Activated CD4-positive, CD25-positive, alpha-beta regulatory T cell treated with anti-CD3 and anti-CD28 coated beads, Interleukin-2, amount 50 U/mL, for 16 hours (primary cell): ENCODE measurements at places on chromosomes 11 and 22.

GRCh38 chr11:65944767-65945166 lies 513 bp upstream of the TSGA10IP start:
- no peak for DNase-seq

GRCh38 chr22:20779014-20779817 lies 5.3 kb downstream of the SERPIND1 start:
- no peak for DNase-seq

- DNase-seq: no peak
These were observed 16.1 kb downstream of the RRAS2 start for GRCh38 chr11:14342906-14343305.

DNA sequence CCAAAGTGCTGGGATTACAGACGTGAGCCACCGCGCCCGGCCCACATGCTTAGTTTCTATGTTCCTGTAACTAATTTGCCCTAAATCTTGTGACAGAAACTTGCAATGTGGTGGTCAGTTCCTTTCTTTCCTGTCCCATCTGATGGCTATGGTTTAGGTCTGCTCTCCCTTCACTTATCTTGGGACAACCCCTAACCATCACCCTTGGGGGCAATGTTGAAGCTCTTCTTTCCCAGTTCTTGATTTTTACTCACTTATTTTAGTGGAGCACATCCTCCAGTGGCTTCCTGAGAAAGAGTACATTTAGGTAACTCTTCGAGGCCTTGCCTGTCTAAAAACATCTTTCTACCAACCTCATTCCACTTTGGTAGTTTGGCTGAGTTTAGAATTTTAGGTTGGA lies 7.3 kb downstream of the SREBF2 start:
- no peak for DNase-seq

DNA sequence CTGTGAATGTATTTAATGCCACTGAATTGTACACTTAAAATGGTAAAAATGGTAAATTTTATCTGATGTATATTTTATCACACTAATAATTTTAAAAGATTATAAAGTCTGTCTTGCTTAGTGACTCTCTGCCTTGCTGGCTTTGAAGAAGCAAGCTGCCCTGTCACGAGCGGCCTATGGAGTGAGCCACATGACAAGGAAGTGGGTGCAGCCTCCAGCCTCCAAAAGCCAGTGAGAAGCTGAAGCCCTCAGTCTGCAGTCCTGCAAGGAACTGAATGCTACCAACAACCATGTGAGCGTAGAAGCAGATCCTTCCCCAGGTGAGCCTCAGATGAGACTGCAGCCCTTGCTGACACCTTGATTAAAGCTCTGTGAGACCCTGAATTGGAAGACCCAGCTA lies 20.0 kb downstream of the C11orf24 start:
- no peak for DNase-seq

DNA sequence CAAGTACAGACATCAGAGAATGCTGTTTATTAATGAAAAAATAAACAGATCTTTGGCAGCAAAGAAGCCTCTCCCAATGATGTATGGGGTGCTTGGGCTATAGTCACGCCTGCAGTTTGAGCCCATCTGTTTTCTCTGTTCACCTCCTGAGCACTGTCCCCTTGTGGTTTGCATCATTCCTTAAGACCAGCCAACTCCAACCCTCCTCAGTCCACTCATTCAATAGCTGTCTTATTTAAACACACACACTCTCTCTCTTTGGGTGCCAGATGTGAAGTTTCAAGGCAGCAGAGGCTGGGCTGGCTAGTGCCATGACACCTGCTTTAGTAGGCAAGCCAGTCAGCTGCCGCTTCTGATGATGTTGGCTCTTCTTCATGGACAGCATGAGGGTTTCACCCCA lies 58.1 kb downstream of the POLD3 start:
- DNase-seq: no peak

DNA sequence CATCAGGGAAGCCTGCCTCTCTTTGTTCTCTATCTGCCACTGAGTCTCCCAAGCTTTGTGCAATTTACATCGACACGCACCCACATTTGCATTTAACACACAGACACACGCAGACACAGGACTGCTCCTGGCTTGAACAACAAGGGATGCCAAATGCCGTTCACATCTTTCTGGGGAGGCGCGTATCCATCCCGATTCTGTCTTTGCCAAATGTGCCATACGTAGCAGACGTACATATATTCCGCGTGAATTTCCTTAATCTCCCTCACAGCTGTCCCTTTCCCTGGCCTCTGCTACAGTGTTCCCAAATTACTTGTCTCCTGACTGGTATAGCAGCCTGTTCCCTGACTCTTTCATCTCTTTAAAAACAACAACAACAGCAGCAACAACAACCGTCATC lies 409.5 kb downstream of the MIAT start:
- no peak for DNase-seq

DNA sequence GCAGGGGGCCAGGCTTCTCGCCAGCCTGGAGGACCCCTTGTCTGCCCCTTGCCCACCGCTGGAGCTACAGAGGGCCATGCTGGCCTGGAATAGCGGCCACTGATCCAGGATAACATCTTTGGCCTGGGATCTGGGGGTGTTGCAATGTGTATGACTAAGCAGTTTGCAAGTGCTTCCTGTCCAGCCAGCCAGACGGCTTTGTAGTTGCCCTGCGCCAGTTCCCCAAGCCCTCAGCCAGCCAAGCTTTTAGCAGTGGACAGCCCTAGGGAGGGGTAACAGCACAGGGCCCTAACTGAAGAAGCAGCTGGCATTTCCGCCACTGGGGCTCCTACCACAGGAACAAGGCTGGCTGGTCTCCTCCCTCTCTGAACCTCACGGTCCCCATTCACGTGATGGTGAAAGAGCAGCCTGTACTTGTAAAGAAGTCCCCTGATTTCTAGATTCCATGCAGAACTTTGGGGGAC lies 32.1 kb downstream of the UQCR10 start:
- DNase-seq: no peak

- DNase-seq: no peak
These were observed 12.0 kb upstream of the ZNF143 start for GRCh38 chr11:9448576-9449352.

DNA sequence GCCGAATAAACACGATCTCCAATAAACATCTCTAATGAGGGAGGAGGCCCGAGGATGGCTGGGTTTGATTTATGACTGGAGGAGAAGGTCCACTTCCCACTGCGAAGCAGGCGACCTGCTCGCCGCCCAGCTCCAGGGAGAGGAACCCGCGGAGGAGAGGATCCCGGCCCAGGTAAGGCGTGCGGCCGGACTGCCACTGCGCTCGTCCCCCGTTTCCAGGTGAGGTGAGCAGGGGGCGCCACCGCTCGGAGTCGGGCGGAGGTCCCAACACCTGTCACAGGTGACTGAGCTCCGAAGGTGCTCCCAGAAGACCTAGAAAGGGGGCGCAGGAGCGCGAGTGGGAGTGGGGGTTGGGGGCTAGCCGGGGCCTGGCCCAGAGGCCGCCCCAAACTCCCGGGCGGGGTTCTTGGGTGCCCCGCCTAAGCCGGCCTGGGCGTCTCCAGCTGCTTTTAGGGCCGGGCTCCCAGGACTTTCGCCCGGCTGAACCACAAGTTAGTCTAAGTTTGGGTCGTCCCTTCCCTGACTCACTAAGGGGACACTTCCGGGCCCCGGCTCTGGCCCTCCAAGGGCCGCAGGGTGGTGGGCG lies 5.4 kb upstream of the PAX6 start:
- DNase-seq: no peak

DNA sequence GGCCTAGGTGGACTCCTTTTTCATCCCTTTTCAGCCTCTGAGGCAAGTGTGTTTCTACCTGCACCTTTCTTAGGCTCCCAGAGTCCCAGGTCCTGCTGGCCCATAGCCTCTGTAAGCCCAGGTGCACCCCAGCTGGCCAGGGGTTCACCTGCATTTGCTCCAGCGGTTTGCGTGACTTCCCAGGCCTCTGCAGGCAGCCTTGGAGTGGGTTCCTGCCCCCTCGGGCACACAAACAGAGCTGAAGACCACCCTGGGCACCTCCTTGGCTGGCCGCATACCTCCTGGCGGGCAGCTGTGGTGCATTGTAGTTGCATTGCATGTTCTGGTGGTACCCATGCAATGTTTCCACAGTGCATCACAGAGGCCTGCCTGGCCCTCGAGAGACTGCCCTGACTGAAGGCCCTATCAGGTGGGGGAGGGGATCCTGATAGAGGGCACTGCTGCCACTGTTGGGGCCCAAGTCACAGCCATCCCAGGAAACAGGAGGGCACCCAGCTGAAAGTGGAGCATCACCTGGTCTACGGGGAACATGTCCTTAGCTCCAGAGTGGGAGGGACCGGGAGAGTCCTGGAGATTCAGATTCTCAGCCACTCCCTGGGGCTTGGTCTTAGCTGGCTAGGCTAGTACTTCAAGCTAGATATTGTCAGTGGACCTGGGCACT lies 14.1 kb downstream of the SHISA8 start:
- no peak for DNase-seq

DNA sequence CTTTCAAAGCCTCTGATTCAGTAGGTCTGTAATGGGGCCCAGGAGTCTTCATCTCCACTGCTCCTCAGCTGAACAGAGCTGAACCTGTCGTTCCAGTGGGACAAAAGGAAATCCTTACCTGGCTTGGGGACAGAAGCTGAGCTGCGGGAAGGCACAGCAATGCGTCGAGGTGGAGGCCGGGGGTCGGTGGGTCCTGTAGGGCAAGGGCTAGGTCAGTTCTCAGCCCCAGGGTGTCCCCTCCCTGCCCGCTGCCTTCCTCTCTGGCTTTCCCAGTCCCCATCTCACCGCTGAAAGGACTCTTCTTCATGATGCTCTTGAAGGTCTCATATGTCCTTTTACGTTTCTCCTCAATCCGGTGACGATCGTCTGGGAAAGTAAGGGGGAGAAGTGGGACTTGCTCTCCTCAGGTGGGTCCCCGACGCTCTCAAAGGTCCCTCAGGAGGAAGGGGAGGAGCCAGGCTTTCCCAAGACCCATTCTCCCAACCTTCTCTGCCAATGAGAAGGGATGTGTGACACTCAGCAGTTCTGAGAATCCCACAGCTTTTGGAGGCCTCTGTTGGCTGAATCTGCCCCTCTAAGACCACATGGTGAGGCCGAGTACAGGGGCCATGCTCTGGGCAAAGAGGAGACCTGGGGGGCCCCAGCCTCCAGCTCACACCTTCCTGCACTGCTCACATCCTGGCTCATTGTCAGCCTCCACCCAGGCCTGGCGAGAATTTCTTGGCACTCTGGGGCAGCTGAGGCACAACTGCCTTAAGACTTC lies 7.0 kb downstream of the RELA start:
- DNase-seq: no peak

DNA sequence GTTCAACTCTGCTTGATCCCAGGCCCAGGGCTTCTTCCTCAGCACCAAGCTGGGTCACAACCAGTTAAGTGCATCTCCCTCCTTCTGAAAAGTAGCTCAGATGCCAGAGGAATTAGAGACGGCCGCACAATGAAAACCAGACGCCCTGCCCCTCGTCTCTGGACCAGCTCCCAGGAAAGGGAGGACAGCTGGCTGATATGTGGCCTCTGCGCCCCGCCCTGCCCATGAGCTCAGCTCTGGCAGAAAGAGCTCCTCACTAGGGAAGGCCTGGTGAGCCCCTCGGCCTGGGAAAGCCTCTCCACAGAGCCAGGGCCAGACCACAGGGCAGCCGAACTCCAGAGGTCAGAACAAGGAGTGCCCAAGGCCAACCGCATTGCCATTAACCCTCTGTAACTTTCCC lies 18.1 kb upstream of the SCGB1A1 start:
- no peak for DNase-seq

GRCh38 chr11:115132436-115133228 lies 371.6 kb downstream of the CADM1 start:
- DNase-seq: no peak

DNA sequence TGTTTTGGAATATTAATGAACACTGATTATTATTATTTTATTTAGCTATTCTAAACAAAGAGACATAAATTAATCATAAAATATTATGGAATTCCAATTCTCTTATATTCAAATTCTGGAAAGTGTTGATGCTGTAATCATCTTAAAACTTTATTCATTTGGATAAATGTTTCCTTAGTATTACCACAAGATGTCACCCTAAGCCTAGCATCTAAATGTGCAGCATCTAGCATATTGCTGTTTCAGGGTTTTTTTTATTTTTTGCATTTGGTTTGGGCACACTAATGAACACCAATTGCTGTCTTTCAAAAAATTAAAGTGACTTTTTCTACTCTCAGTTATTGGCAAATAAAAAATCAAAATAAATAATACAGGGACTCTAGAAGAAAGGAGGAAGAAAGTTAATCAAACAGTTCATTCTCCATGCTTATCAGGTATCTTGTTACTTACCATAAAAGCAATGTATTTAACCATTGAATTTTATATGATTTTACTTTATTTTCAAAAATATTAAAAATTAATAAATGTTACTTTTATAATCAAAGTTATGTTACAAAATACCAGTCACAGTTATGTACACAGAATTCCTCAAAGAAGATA lies 31.8 kb downstream of the DLG2 start:
- DNase-seq: no peak
